ENCODE measurements at places on chromosomes 7 and 10.

DNA sequence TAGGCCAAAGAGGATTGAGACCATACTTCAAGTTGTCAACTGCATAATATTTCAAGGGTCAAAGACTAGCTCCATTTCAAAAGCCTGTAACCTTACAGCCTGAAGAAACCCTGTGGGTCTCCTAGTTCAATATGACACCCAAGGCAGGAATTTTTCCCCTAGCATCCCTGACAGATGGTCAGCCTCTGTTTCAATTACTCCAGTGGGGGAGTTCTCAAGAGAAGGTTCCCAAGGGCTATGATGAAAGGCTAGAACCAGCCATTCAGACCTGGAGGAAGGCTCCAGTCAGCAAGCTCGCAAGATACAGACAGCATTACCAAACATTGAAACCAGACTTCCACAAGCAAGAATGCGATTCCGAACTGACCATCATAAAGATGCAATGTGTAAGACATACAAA, 1.6 kb downstream of the HTR7 start:
- DNase-seq, result no peak

- no peak for DNase-seq
Observed at GRCh38 chr10:69892406-69892805, 90.7 kb downstream of the COL13A1 start.

DNA sequence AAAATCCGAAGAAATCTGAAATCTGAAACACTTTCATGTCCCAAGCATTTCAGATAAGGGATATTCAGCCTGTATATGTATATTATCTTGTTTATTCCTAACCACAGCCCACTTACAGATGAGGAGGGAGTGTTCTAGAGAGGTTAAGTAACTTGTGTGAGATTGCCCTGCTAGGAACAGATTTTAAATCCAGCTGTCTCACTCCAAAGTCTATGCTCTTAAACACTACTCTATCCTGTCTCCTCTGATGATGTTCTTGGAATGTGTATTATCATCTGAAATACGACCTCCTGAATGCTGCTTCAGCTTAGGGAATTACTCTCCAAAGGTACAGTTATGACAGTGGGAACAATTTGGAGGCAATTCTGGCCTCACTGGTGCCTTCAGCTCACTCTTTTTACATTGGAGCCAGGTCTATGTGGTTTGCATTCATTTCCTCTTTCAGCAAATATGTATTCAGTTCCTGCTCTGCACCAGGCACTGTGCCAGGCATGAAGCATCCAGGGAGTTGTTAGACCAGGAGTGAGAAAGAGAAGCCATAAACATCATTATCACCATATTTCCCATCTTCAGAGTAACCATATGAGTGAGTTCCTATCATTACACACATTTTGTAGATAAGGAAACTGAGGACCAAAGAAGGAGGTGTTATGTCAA, 70.2 kb downstream of the NOC3L start:
- DNase-seq, result no peak

GRCh38 chr7:142152076-142152475, 40.6 kb downstream of the MGAM2 start:
- DNase-seq, result no peak

GRCh38 chr10:113397047-113397446, 155.8 kb upstream of the HABP2 start:
- DNase-seq, result no peak

DNA sequence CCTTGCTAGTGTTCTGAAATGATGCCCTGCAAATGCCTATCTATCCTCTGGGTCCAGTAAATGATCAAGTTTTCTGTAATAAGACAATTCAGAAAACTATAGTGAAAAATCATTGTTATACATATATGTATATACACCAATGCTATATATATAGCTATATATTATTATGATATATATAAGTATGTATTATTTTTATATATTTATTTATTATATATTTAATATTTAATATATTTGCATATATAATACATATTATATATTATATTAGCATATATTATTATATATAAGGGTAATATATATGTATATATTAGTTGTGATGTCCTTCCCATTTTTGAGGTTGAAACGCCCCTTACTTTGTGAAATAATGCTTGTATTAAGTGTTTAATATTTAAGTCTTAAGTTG, 181.4 kb upstream of the CACNA2D1 start:
- no peak for DNase-seq

DNA sequence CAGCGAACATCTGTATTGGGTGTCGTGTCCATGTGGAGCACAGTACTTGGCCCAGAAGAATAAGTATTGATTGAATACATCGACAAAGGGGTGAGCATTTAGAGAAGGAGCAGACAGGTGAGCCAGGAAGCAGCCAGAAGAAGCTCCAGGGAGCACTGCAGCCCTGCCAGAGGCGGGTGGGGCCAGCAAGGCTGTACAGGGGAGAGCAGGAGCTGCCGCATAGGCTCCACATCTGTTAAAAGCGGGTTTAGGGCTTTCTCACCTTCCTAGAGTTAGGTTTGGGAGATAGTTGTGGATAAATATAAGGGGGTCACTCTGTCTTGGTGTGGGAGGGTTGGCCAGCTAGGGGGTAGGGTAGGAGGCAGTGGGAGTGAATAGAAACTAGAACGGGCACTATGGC, 1.3 kb upstream of the CPA1 start:
- no peak for DNase-seq

- no peak for DNase-seq
Observed at GRCh38 chr7:140723006-140723405, 26.5 kb downstream of the NDUFB2 start.

GRCh38 chr10:50417486-50417885, 166.2 kb upstream of the ASAH2 start:
- DNase-seq, result no peak

DNA sequence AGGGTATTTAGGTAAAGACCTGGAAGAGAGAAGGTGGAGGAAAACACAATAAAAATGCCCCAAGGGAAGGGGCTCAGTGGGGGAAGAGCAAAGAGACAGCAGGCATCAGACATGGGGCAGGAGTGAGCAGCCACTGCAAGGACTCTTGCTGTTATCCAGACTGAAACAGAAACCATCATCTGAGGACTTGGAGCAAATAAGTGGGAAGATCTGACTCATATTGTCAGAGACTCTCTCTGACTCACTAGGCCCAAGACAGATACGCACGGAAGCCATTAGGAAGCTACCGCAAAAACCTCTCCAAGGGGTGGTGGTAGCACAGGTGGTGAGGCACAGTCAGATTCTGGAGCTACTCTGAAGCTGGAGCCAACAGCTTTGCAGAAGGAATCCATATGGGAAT, 110.7 kb downstream of the RNF32 start:
- DNase-seq, result peak; percentile 14

DNA sequence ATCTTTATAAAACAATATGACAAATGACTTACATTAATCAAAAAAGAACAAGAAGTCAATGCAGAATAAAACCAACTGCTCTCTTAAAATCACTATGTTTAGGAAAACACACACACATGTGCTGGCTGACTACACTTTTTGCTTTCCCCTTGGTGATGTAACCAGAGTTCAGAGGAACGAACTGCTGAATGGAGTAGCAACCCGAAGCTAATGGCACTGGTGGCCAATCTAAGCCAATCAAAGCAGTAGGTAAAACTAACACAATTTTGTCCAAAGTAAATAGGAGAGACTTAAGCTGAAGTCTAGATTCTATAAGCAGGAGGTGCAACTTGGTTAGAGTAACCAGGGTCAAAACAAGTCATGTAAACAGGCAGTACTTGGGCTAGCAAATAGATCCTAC, 33.2 kb upstream of the CUBN start:
- no peak for DNase-seq

GRCh38 chr10:58239561-58240169, 28.0 kb downstream of the IPMK start:
- DNase-seq, result no peak

DNA sequence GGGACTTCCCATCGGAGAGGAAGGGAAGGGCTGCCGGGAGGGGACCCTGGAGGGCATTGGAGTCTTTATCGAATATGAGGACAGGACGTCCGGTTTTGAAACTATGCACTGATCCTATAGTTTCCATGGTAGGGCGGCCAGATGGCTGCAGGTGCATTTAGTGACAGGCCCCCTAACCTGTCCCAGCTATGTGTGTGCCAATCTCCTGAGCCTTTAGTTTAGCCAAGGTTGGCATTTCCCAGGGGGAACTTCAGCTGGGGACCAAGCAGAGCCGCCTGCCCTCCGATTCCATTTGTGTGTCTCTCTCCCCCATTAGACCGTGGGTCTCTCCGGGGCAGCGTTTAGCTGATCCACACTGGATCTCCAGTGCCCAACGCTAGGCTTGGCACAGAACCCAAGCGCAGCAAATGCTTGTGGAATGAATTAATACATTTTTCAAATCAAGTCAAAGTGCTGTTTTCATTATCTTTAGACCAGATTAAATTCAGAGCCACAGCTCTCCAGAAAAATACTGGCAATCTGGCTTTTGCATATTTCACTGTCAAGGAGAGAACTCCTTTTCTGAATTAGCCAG, 19.9 kb downstream of the TMEM270 start:
- DNase-seq, result no peak

DNA sequence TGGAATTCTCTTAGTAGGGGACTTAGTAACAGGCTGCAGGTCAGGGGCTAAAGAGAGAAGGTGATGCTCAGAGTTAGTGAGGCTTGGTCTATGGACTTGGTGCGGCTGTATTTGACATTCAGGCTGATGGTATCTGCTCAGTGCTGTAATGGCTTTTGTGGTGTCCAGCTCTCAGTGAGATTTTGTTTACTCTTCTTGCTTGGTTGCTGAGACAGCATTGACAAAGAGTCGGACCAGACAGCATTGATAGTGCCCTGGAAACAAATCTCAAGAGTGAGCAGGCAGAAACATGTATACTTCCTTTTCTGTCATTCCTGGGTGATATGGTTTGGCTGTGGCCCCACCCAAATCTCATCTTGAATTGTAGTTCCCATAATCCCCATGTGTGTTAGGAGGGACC, 202.0 kb downstream of the STK31 start:
- no peak for DNase-seq

- DNase-seq, result no peak
Observed at GRCh38 chr7:120837599-120837998, 20.3 kb downstream of the TSPAN12 start.

- no peak for DNase-seq
Observed at GRCh38 chr7:10343108-10343507, 630.6 kb upstream of the PHF14 start.

GRCh38 chr7:73983437-73984164, 44.4 kb upstream of the ELN start:
- no peak for DNase-seq

GRCh38 chr7:1529383-1530116, 952 bp upstream of the MAFK start:
- no peak for DNase-seq

DNA sequence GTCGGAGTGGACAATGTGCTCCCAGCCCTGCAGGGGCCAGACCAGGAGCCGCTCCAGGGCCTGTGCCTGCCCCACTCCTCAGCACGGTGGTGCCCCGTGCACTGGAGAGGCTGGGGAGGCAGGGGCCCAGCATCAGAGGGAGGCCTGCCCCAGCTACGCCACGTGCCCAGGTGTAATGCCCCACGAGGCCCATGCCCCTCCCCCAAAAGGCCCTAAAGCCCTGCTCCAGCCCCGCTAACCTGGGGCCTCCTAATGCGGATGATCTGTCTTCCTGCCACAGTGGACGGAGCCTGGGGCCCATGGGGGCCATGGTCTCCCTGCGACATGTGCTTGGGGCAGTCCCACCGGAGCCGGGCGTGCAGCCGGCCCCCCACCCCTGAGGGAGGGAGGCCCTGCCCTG, 23.7 kb upstream of the ZNF862 start:
- DNase-seq, result no peak

DNA sequence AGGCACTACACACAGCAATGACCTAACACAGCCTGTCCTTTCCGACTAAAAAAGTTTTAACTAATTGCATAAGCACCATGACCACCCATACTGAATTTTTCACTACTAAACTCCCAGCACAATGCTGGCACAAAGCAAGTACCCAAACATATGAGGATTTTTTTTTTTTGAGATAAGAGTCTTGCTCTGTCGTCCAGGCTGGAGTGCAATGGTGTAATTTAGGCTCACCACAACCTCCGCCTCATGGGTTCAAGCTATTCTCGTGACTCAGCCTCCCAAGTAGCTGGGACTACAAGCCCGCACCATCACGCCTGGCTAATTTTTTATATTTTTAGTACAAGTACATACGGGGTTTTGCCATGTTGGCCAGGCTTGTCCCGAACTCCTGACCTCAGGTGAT, 5.1 kb downstream of the UBE2H start:
- DNase-seq, result no peak

DNA sequence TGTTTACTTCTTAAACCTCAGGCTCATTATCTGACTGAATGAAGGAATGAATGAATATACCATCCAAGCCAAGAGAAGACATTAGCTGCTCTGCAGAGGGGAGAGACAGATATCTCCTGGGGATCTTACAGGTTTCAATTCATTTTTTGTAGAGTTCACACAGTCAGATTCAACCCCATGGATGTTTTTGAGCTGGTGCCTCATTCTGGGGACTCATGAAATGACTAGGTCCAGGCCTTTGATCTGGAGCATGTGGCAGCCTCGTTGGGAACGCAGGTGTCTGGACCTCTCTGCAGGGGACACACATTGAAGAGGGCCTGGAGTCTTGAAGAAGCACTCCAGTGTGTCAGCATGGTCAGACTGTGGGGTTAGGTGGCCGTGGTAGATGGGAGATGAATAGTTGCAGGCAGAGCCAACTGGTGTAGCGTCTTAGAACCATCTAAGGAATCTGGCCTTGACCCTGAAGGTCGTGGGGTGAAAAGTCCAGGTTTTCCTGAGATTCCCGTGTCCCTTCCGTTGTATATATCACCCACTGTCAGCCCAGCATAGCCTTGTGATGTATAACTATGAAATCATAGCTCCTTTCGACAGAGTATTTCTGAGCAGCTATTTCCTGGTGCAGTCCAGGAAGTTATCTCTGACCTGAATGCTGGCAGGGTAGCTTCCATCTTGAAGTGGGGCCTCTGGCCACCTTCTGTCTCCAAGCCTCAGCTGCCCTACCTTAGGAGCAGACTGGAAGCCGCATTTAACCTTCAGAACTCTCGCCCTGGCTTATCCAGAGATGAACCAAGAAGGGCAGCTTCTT, 22.3 kb downstream of the BTBD16 start:
- DNase-seq, result no peak

DNA sequence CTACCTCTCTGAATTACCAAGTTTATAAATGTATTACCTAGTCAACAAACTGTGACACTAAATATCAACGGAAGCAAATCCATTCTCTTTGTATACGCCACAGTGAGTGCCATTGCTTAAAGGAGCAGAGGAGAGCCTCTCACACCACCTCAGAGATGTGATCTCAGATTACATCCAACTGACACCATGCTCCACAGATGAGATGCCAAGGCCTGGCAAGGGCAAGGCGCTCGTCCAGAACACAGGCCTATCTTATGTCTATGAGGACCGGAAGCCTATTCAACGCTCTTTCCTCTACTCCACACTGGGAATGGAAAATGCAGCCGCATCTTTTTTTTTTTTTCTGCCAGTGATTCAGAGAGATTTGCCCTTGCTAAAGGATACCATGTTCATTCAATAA, 11.4 kb downstream of the PDIA4 start:
- no peak for DNase-seq

DNA sequence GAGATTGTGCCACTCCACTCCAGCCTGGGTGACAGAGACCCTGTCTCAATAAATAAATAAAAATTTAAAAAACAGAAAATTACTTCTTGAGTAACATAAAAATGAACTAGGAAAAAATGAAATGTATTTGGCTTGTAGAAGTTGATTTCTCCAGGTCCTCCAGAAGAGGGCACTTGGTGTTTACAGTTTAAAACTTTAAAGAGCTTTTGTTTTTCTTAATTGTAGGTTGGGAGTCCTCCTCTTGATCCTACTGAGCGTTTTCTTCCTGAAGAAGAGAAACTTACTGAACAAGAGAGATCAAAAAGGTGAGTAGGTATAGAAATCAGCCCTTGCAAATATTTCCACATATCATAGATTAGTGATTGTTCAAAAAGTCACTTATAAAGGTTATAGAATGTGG, 16.2 kb downstream of the KIFBP start:
- DNase-seq, result no peak

Data from T1000 (cell line).